ENCODE measurements at places on chromosomes 3 and 15.
A peak's percentile ranks its signal among the peaks of the same experiment; 100 is the strongest.

GRCh38 chr15:48391950-48392349 is 60.7 kb downstream of the DUT start:
- no peak for DNase-seq

- DNase-seq, result no peak
Observed at GRCh38 chr3:55292360-55292759, 194.7 kb downstream of the WNT5A start.

GRCh38 chr3:160893207-160893606 is 137.2 kb downstream of the PPM1L start:
- no peak for DNase-seq

GRCh38 chr3:120742849-120743365 is 363 bp downstream of the GTF2E1 start:
- DNase-seq, result peak; percentile 23

DNA sequence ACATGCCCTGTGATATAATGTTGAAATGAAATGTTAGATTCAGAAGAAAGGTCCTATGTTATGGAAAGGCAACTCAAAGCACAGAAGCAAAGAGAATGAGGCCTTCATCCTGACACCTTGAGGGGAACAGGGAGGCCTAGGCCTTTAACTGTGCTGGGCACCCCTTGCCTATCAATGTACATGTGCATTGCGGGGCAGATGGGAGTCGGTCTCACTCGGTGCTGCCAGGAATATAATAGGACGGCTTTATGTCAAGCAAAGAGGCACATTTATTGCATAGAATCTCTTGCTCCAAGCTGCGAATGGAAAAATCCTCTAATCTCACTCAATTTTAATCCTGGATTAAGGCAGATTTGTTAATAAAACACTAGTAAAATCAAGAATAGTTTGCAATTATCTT is 301.0 kb upstream of the SOX14 start:
- DNase-seq, result no peak

DNA sequence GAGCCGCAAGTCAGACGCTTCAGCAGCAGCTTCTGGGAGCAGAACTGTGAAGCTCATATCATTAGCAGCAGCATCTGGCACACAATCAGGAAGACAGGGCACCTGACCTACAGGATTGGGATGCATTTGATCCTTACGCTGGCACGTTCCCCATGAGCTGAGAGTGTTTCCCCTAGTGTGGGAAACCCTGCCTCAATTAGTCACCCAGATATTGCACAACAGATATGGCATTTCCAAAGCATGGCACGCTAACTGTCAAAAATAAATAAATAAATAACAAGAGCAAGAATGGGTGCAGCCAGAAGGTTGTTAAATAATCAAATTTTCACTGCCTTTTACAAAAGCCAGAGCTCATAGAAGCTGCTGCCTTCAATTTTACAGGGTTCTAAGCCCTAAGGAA is 189.6 kb upstream of the THBS1 start:
- no peak for DNase-seq

GRCh38 chr3:130456540-130456939 is 60.4 kb upstream of the COL6A6 start:
- DNase-seq, result no peak

- no peak for DNase-seq
Observed at GRCh38 chr3:131260525-131260924, 121.0 kb upstream of the NUDT16 start.

- no peak for DNase-seq
Observed at GRCh38 chr3:101988596-101988995, 139.3 kb downstream of the NFKBIZ start.

GRCh38 chr15:101810456-101810855 is 1.5 kb upstream of the OR4F15 start:
- DNase-seq, result no peak

- no peak for DNase-seq
Observed at GRCh38 chr3:192246847-192247559, 480.3 kb downstream of the FGF12 start.
